ENCODE measurements at places on chromosomes 16 and 17.

GRCh38 chr16:89120281-89120680 is 26.6 kb downstream of the ACSF3 start:
- no peak for DNase-seq

GRCh38 chr17:50863221-50863843 is 2.8 kb downstream of the TOB1 start:
- peak; percentile 8 for DNase-seq

- DNase-seq = no peak
Observed at GRCh38 chr17:61331886-61332285, 67.8 kb upstream of the TBX2 start.

DNA sequence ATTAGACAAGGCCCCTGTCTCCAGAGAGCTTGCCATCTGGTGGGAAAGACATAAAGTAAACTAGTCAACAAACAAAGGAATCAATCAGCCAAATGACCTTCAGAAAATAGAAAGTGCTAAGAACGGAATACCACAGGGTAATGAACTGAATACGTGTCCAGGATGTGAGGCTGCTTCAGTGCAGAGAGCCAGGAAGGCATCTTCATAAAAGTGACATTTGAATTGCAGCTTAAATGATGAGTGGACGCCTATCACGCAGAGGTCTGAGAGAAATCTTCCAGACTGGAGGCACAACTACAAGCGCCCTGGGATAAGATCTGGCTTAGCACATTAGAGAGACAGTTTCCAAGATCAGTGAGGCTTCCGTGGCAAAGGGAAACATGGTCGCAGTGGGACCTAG is 574.1 kb upstream of the CDH8 start:
- DNase-seq = no peak

DNA sequence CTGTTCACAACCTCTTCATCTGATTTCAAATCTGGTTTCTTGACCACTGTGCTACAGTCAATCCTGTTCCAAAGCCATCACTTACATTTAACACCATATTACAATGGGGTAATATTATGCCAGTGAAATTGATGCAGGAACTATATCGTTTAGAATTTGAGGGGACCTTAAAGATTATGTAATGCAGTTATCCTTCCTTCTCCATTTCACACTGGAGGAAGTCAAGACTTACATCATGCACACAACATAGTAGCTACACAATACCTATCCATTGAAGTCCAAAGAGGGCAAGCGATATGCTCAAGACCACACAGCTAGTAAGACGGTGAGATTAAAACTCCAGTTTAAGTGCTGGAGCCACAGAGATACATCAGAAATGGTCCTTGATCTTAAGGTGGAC is 16.8 kb downstream of the NOG start:
- no peak for DNase-seq

DNA sequence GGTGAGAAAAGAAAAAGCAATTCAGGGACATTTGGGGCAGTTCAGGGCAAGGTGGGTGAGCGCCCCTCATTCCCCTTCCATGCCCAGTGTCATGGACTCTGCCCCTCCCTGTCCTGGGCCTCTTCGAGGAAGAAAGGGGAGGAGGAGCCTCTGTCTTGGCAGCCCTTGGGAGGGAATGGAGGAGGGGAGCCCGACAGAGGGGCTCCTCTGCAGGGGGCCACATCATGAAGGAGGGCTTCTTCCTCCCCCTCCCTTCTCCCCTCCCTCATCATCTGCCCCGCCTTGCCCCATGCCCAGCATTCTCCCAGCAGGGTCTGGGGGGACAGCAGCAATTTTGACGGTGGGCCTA is 33.2 kb upstream of the TAC4 start:
- DNase-seq = no peak

- no peak for DNase-seq
Observed at GRCh38 chr17:65947831-65948230, 244.1 kb downstream of the CEP112 start.

DNA sequence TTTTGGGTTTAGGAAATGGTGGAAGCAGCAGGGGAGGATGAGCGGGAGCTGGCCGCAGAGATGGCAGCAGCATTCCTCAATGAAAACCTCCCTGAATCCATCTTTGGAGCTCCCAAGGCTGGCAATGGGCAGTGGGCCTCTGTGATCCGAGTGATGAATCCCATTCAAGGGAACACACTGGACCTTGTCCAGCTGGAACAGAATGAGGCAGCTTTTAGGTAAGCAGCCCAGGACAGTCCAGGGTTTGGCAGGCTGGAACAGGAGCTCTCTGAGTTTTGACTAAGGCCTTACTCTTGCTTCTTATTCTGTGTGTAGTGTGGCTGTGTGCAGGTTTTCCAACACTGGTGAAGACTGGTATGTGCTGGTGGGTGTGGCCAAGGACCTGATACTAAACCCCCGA is 41.4 kb downstream of the SF3B3 start:
- DNase-seq = no peak

DNA sequence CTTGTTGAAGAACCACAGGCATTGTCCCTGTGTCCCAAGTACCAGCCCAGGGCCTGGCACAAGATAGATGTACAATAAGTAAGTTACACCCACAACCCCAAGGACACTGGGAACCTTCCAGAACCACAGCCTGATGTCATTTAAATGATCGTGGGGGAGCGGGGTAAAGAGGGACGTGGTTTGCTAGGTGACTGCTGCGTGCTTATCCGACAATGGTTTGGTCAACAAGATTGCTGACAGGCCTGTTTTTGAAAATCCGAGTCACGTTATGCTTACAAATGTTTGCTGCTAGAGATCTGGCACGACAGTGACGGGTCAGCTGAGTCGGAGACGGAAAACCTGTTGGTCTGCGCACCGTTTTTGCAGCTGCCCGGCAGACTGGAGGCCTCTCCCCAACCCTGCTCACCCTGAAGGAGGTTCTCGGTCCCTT is 22.8 kb downstream of the COTL1 start:
- DNase-seq = no peak

DNA sequence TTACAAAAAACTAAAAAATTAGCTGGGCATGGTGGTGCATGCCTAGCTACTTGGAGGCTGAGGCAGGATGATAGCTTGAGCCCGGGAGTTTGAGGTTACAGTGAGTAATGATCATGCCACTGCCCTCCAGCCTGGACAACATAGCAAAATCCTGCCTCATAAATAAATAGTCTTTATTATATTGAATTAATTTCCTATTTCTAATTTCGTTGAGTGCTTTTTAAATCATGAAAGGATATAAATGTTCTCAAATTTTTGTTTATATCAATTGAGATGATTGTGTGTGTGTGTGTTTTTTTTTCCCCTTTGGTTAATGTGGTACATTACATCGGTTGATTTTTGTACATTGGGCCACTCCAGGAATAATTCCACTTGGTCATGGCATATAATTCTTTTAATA is 32.0 kb upstream of the AQP8 start:
- no peak for DNase-seq

- no peak for DNase-seq
Observed at GRCh38 chr17:72343911-72344310, 223.1 kb downstream of the SOX9 start.

DNA sequence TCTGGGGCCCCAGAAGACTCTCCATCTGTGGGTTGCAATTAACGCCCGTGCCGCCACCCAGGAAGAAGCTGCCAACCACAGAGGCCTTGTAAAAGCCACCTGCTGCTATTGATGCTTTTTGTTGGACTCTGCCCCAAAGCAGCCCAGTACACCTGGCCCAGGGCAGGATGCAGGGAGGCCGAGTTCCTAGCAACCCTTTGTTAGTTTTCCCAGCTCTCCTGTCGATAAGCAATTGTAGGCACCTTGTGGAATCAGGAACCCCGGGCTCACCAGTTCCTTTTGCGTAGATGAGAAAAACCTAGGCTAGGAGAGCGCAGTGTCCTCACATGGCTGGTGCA is 103.3 kb downstream of the ABCC6 start:
- DNase-seq = no peak

DNA sequence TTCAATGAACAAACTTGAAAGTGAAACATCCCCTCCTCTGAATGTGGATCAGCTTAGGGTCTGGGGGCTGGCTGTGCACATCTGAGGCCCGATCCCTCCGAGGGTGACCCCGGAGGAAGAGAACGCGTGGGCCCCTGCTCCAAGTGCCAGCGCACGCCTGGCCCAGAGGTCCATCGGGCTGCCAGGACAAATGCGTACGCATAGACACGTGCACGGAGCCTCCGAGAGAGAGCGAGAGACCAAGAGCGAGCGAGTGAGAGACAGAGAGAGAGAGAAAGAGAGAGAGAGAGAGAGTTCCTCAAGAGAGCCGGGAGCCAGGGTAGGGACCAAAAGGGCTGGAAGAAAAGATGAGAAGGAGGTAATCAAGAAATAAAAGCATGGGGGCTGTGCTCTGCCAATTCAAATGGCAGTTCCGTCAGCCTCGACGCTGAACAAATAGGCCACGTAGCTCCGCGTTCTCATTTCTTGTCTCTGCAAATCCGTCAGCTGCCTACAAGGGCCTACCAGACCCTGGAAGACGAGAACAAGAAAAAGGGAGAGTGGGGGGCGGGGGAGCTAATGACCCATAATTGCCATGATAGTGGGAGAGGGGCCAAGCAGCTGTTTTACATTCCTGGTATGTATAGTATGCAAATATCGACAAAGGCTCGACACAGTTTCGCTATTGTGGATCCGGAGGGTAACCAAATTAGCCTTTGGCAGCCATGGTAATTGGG is 435.3 kb upstream of the ZFHX3 start:
- DNase-seq = no peak

DNA sequence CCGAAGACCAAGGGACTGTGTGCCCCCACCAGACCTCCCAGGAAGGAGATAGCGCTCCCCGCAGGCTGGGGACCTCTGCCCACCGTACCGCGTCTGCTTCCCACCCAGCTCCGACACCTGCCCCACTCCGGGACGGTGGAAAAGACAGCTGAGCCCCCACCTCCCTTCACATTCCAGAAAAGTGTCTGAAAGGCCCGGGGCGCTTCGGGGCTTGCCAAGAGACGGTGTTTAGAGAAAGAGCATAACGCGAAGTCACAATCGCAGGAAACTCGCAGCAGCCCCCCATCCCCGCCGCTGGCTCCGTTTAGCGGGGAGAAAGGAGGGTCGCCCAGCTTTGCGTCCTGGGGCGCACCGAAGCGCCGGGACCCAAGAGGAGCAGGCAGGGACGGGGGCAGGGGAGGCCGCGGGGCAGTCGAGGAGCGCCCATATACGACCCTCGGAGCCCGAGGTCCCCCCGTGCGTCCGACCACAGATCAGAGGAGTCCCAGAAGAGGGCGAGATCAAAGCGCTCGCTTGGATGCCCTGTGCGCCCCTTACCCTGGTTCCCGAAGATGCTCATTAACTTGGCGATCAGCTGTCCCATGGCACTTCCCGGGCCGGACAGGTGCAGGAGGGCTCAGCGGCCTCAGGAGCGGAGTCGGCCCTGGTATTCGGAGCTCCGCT is 652 bp downstream of the ARL5C start:
- no peak for DNase-seq

DNA sequence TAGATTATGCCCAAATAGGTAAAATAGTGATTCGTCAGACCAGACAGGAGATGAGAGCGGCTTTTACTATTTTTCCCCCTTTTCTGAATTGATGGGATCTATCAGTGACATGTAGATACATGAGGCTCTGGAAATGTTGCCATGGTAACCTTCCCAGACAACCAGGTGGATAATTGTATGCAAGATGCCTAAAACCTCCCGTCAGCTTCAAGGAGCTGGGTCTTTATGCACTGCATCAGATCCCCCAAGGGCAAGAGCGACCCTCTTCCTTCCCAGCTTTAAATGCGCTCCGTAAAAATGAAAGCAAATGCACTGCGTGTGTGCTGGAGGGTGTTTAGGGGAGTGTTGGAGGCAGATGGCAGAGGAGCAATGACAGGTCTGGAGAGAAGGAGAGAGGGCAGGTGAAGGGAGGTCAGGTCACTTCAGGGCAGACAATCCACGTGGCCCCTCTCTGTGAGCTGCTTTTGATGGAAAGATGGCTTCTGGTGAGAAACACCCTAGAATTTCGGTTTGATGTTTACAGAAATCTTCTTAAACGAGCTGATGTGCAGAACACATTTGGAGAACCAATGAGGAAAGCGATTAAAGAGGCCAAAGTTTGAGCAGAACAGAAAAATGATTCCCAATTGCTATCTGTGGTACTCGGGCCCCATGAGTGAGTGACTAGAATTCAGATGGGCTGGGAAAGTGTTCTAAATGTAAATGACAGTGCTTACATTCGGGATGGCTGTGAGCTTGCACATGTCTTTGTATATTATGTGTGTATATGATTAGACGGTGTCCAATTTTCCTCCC is 461.7 kb upstream of the HSBP1 start:
- DNase-seq = no peak

- DNase-seq = no peak
Observed at GRCh38 chr16:10858203-10858602, 18.8 kb upstream of the CIITA start.

DNA sequence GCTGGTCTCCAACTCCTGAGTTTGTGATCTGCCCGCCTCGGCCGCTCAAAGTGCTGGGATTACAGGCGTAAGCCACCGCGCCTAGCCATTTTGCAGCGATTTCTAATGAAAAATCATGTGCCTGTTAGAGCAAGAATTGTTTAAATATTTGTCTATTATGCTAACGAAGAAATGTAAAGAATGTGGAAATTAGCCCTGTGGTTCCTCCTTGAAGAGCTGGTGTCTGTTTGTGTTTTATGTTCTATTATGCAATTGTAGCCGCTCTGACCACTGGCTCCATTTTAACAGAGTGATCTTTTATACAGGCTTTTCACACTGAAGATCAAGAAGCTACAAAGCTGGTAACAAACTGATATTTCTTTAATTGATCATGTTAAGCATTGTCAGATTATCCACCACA is 217.3 kb downstream of the USP22 start:
- no peak for DNase-seq

- peak; percentile 64 for DNase-seq
Observed at GRCh38 chr17:67421869-67422273, 44.8 kb downstream of the PITPNC1 start.

GRCh38 chr16:31186176-31186575 is 6.2 kb downstream of the FUS start:
- DNase-seq = no peak

DNA sequence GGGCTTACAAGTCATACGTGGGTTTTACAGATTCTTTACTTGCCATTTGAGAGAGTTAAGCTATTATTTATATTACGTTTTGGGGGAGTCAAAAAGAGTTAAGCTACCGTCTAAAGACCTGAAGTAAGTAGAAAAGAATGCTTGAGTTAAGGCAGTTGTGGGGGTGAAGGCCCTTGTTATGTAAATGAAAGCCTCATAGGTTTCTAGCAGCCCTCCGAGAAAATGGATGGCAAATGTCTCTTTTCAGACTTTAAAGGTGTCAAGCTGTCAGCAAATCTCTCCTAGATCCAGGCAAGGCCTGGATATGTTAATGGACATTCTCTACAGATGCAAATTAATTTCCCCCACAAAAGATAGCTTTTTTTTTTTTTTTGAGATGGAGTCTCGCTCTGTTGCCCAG is 7.2 kb upstream of the EIF4A3 start:
- no peak for DNase-seq

All from activated T-helper 1 cell treated with anti-CD3 and anti-CD28 coated beads, Interleukin-12 subunit alpha, Interleukin-12 subunit beta, Interleukin-2, Interleukin-4 antibody, amounts not matched to agents 30 ng/mL and 10 ng/mL and 1 ng/mL, durations not matched to agents 14 hours and 24 hours and 36 hours (primary cell).